ENCODE measurements at places on chromosomes 7 and 10.

- DNase-seq = no peak
Measured at GRCh38 chr10:74956555-74957111, 130.2 kb downstream of the KAT6B start.

DNA sequence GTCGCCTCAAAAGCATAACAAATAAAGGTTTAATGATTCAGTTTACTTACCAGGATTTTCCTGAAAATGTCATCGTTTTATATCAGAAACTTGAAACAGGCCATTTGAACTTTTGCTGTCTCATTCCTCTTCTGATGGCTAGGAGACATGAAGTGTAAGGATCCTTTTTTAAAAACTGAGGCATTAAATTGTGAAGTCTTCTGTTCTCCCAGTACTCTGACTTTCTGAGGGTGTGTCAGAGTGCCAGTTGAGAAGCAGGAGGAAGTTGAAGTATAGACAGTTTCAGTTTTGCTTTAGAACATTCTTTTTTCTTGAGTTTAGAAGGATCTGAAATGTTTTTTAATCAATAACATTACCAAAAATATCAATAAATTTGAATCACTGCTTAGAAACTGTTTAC lies at the start of gene SAMD9L:
SAMD9L (minus strand) TSS at position 242 of the 400 bp plus-strand sequence. CDS start 12,414 bp downstream, outside the sequence.
- DNase-seq = no peak

DNA sequence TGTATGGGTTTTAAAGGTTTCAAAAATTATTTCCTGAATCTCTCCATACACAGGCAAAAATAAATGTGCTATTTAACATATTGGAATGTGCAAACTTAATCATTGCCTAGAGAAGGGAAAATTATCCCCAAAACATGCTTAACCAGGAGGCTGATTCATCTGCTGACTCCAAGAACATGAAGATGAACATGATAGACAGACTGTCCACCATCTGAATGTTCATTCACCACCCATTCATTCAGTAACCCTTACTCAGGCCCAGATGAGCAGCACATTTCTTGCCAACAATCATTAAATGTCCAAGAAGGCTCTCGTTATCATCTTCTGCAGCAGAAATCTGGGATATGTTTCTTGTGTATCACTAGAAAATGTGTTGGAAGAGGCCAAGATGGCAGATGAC lies 110.6 kb downstream of the PPP1R9A start:
- no peak for DNase-seq

DNA sequence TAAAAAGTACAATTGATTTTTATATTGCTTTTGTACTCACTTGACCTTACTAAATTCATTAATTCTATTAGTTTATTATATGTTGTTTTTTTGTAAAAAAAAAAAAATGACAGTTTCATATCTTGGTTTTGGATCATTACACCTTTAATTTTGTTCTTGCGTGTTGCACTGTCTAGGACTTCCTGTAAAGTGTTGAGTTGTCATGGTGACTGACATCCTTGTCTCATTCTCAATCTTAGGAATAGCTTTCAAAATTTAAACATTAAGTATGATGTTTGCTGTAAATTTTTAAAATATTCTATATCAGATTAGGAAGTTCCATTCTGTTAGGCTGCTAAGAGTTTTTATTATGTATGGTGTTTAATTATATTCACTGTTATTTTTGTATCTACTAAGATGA lies 139.1 kb downstream of the ARHGAP12 start:
- no peak for DNase-seq

- no peak for DNase-seq
Measured at GRCh38 chr7:47291461-47292081, 290.3 kb downstream of the TNS3 start.

DNA sequence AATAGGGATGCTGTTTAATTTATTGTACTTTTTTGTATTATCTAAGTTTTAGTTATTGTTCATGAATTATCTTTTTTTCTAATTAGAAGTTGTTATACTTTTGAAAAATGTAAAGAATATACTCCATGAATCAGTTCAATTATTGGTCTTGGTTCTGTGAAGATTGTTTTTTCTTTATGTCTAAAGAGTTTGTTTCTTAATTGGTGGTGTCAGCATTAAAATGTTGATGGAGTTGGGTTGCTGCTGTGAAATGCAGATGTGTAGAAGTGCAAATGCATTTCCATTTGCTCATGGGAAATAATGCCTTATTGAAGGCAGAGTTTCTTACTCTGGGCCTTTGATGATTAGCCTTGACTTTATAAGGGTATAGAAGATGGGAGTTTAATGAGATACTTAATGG lies 11.9 kb downstream of the NRG3 start:
- no peak for DNase-seq

DNA sequence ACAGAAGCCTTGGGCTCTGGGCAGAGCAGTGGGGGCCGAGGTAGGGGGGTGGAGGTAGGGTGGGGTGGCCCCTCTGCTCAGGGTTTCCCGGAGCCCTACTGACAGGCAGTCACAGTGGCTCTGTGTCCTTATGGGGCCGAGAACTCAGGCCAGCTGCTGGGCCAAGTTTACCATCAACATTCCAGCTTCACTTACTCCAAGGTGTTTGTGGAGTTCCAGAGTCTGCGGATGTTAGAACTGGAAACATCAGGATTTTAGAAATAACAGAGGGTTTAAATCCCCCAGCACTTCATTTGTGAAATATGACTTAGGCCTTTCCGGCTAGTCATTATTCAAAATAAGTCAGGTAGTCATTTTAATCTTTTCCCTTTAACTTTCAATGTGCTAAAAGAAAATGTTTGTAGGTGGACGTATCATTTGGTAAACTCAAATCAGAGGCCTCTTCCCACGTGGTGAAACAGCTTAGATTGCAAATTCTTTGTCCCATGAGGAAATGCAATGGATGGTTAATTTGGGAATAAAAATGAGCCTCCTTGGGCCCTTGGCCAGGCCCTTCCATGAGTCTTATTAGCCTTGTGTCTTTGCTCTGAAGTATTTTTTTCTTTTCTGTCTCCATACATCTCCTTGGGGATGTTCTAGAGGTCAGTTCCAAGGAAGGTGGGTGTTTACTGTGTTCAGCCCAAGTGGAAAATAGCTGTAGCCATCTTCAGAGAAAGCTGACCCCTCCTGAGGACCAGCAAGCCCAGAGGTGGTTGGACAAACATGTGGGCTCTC lies 99.6 kb upstream of the BTBD16 start:
- no peak for DNase-seq

GRCh38 chr10:20742737-20743541 lies 154.2 kb downstream of the NEBL start:
- no peak for DNase-seq

- DNase-seq = no peak
Measured at GRCh38 chr7:596071-596818, 76.6 kb upstream of the PDGFA start.

- no peak for DNase-seq
Measured at GRCh38 chr10:88082806-88083596, 219.6 kb downstream of the PTEN start.

- no peak for DNase-seq
Measured at GRCh38 chr7:132028144-132028920, 471.9 kb upstream of the PODXL start.

- DNase-seq = no peak
Measured at GRCh38 chr10:11516431-11516746, 95.1 kb downstream of the USP6NL start.

GRCh38 chr7:18509481-18509880 lies 13.9 kb downstream of the HDAC9 start:
- no peak for DNase-seq

- no peak for DNase-seq
Measured at GRCh38 chr7:75669579-75669978, 69.2 kb downstream of the HIP1 start.

DNA sequence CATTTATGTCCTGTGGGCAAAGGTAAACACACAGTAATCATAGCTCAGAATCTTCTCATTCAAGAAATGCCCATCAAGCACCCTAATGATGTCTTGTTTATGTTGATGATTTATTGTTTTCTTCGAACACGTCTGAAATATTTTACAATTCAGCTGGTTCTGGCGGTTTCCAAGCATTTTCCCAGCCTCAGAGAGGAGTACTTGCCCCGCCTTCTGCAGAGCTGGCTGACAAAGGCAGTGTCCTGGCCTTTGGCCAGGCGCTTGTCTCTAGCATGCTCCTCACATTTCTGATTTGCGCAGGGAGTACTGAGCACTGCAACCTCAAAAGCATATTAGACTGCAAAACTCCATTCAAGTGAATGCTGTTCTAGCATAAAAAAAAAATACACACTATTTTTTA lies 314.2 kb upstream of the GNAI1 start:
- no peak for DNase-seq

DNA sequence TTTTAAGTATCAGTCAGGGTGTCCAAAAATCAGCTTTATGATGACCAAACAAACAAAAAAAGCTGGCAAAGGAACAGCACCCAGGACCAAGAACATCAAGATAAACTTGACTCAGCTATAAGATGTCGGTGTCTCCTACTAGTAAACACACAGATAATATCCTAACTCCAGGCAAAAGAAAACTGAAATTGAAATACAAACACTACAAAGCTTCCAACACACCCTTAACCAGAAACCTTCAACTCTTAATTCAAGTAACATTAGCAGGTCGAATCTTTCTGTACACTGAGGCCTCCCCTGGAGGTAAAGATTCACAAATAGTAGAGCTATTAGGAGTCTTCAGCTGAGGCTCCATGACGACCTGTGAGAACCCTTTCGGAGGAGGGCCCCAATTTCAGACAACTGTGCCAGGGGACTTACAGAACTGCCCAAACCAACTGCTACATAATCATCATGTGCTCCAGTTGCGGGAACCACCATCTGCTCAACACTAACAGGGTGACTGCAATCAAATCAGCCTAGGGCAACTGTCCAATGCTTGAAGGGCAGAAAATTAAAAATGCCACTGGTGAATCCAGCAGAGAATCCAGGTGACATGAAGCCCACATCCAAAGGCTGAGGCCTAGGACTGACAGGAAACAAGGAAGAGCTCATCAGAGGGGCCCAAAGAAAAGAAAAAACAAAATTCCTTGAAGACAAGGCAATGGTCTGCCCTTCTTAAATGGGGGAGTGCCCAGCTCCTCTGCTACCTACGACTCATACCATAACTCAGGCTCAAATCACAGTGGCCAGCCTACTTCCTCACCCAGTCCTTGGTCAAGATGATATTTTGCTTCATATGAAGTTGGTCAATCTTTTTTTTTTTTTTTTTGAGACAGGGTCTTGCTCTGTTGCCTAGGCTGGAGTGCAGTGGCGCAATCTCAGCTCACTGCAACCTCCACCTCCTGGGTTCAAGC lies 20.0 kb downstream of the XPNPEP1 start:
- DNase-seq = no peak

- no peak for DNase-seq
Measured at GRCh38 chr7:17963281-17963680, 23.0 kb upstream of the SNX13 start.

GRCh38 chr7:27202018-27202861 lies 2.3 kb upstream of the HOXA13 start:
- DNase-seq = no peak

DNA sequence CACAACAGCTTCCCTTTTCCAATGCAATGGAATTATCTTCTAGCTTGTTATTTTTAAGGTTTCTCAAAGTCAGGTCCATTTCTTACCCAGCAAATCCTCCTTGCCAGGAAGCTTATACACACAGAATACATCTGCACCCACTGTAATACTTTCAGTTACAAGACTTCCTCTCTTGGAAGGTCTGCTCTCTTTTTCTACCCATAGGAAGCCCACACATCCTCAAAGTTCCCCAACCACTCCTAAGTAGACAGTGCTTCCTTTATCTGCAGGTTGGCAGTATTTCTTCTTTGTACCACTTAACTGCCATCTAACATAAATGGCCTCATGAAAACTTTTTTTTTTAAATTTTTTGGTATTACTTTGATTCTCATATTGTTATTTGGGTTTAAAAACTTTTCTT lies 155.6 kb downstream of the TAX1BP1 start:
- DNase-seq = no peak

GRCh38 chr7:69898189-69898588 lies 299.9 kb downstream of the AUTS2 start:
- DNase-seq = no peak

DNA sequence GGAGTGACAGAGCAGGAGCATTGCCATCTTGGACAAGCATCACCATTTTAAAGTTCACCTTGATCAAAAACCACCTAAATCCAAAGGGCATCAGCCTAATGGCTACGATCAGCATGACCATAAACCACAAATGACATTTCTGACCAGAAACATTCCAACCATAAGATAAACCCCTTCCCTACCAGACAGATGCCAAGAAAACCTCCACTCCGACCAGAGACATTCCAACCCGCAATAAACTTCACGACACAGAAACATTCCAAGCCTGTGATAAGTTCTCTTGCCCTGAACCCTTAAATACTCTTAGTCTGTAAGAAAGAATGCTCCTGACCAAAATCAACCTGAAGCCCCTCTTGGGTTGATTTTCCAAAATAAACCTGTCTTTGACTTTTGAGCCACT lies 606.9 kb downstream of the POM121L12 start:
- no peak for DNase-seq

- DNase-seq = no peak
Measured at GRCh38 chr10:63965846-63966245, 444.6 kb downstream of the REEP3 start.

DNA sequence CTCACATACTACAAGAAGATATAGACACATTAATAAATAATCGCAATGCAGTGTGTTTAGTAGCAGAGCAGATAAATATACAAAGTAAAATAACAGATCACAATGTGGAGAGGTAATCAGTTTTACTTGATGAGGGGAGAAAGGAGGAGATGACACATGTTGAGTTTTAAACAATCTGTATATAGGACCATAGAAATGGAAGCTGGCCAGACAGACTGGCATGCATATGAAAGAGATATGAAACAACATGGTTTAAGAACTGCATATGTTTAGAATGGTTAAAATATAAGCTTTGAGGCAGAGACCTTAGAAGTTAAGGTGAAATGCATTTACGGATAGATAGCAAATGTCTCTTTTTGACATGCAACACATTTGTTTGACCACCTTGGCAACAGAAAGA lies 19.8 kb upstream of the CCDC7 start:
- DNase-seq = no peak

DNA sequence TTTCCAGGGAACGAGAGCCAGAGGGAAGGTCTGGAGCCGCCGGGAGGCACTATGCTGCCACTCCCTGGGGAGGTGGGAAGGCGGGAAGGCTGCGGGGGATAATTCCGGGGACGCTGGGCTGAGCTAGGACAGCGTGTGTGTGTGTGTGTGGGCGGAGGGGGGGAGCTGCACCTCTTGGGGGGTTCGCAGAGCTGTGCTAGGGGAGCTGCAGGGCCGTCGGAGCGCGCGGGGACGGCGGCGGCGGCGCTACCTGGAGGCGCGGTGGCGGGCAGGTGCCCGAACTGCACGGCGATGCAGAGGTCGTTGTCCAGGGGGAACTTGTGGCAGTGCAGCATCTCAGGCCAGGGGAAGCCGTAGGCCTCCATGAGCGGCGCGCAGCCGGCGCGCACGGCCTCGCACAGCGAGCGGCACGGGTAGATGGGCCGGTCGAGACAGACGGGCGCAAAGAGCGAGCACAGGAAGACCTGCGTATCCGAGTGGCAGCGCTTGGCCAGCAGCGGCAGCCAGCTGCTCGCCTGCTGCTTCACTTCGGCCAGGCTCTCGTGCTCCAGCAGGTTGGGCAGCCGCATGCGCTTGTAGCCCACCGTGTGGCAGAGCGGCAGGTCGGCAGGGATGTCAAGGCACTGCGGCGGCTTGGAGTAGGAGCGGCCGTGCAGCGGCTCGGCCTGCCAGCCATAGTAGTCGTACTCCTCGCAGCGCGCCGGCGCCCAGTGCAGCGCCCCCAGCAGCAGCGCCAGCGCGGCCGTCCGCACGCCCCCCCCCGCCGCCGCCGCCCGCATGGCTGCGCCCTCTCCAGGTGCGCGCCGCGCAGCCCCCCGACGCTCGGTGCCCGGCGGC lies 526 bp downstream of the SFRP5 start:
- DNase-seq = no peak

All from stimulated activated CD4-positive, alpha-beta T cell treated with anti-CD3 and anti-CD28 coated beads, Interleukin-4, amount 100 ng/mL, for 48 hours (primary cell).